ENCODE measurements at places on chromosomes 6 and 20.

DNA sequence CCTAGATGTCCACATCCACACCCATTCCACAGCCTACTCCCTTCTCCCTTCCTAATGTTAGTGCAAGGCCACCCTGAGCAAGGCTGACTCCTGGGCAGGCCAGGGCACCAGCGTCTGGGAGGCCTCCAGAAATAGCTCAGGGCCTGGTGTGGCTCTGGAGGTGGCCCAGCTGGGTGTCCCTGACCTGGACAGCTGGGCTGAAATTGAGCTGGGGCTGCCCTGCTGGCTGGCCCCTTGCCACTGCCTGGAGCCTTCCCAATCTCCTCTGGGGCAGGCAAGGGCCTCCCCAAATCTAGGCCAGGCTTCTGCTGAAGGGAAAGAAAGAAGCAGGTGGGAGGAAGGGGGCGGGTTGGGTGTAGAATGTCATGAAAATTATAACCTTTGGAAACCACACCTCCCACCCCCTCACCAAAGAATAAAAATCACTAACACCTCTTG lies 2.1 kb downstream of the FAM110A start:
- no peak for DNase-seq

DNA sequence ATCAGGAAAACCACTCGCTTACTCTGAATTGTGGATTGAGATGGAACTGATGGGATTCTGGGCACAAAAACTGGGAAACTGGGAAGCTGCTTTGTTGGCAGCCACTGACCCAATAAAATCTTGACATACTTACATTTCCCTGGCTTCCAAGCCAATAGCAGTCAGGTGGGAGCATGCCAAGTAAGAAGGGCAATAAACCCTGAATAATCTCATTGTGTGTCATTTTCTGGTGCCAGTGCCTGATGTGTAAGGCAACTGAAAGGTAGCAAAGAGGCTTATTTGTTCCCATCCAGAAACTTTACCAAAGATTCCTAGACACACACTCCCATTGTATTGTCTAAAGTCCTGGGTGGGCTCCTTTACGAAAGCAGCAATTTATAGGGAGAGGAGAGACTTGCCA lies 93.2 kb downstream of the TBX18 start:
- DNase-seq, result no peak

DNA sequence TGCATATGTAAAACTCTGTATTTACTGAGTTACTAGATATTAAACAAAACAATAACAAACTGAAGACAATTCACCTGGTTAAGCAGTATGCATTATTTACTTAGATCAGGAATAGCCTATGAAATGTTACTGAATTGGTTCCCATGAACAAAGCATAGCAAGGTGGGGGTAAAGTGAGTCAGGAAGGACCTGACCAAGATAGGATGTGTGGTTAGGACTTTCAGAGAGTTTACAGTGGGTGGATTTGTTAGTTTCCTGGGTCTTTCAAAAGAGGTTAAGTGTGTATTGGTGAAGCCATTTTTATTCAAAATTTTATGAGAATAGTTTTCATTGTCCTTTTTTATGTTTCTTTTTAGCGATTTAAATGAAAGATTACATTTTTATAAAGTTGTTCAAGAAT lies 32.9 kb downstream of the TBPL1 start:
- no peak for DNase-seq

- DNase-seq, result no peak
Measured at GRCh38 chr6:28251661-28252008, 434 bp downstream of the ZKSCAN4 start.

GRCh38 chr6:52135217-52135616 lies 47.8 kb upstream of the PKHD1 start:
- no peak for DNase-seq

DNA sequence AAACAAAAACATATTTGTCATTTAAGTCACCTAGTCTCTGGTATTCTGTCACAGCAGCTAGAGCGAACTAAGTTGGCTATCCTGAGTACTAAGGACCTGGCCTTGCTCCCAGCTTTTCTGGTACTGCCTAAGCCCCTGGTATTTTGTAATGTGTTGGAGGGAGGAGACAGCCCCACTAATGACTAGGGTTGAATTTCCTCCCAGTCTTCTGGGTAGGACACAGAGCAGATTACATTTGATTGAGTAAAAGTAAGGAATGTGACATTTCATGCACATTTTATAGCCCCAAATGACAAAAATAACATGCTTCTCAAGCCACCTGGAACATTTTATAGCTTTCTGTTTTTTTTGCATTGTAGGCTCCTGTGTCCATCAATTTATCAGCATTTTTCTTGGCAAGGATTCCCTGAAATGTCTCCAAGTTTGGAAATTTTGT lies 47.9 kb upstream of the DDR1 start:
- no peak for DNase-seq

DNA sequence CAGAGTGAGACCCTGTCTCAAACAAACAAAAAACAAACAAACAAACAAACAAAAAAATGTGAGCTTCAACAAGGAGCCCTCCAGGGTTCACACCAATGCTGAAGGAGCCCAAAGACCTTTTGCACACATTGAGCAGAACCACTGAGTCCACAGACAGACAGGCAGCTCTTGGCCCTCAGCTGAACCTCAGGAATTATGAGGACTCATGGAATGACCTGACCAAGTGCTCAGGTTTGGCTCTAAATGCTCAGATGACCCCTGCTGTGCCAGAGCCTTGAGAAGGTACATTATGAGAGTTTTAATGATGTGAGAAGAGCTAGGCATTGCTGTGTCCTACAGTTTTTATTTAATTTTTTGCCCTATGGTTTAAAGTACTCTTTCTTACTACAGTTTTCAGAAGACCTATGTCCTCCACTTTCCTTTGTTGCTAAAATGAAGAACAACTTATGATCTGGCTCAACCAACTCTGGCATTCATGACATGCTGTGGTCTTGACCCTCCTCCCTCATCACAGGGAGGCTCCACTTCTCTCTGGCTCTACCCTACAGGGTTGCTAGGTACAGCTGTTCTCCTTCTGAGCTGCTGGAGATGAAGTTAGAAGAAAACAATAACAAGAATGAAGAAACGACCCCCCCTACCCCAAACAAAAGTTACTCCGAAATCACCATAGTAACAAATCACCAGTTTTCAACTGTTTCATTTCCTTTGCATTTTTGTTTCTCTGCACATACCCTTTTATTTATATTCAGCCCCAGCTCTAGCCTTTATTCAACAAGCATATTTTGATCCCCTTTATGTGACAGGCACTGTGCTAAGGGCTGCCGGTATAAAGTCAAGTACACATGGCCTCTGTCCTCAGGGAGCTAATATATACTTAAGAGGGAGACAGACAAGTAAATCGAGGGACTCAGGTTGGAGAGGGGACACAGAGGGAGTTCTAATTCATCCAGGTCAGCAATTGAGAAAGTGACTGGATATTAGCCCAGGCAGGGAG lies 128.7 kb upstream of the TRAF3IP2 start:
- DNase-seq, result no peak

DNA sequence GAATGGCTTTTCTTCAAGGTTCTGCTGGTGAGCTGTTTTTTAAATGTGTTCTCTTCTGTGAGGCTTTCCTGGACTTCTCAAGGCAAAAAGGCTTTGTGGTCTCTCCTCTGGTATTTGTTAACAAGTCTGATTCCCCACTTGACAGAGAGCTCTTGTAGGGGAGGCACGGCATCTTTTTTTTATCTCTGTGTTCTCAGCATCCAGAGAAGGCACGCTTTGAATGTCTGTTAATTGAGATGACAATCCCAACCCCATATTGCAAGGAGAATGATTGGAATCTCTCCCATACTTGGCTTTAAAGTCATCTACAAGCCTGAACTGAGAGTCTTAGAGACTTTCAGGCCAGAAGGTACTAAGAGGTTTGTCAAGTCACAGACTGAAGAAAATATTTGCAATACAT lies 22.6 kb downstream of the EDN1 start:
- DNase-seq, result no peak

DNA sequence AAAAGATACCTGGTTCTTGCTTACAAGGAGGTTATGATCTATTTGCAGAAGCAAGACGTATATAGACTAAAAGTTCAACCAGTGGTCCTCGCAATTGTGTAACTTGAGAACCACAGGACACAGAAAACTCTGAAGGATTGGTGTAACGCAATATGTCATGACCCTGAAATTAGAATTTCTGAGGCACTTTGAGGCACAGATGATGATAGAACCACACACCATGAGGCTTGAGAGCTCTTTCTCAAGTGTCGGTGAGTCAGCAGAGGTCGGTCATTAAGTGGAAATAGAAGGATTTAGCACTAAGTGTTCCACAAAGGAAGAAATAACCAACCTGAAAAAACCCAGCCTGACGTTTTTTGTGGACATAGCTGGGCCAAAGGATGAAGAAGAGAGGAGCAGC lies 15.3 kb upstream of the CCN2 start:
- no peak for DNase-seq

DNA sequence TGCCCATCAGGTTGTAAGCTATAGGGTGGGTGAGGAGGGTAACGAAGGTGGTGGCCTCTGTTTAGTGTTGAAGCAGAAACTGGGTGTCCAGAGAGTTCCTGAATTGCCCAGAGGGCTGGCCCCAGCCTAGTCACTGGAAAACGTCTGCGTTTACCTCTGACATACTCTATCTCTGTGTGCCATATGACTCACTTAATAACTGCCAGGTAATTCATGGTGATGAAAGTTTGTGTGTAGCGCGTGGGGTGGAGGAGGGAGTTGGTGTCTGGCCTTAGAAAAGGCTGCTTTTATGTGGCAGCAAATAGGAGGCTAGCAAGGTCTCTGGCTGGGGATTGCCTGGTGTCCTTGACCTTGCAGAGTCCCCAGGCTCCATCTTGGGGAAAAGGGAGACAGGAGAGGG lies 47.3 kb downstream of the SLC35D3 start:
- DNase-seq, result no peak

DNA sequence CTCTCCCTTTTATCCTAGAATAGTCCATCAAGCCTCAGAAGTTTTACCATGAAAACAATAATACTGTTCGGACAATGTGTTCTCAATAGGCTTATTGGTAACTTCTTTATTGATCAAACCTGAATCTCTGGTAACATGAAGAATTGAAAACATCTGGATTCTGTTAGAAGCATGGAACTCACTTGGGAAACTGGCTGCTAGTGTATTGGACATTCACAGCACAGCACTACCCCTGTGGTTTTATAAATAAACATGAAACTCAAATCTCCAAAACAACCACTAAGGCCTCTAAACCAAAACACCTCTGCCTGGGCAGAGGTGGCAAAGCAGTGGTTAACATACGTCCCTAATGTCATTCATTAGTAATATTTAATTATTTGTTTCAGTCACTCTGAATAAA lies 157.6 kb upstream of the KCNQ5 start:
- DNase-seq, result no peak

DNA sequence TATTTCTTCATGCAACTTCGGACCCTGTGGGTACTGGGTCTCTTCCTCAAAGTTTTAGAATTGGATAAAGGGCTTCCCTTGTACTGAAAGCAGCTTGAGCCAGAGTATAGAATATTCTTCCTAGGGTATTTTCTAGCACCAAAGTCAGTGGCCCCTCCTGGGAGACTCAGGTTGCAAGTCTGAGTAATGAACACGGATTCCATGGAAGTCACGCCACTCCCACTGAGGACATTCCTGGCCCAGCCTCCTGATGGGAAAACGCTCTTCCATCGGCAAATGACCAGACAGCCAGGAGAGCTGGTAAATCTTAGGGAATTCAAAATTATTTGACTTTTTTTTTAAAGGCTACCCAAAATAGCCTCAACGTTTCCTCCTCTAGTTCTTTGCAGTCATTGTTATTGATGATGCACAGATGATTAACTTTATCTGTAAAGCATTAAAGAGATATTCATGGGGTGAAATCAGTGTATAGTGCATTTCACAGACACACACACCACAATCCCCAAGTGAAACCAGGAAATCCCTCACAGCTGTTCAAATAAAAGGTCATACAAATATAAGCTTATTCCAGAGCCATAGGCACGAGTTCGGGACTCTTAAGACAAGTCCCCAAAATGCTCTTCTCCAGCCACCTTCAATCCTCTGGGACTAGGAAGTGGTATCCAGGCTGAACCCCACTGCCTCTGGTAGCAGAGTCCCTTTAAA lies 248.8 kb downstream of the SOD2 start:
- no peak for DNase-seq

GRCh38 chr6:28725890-28726348 lies 197.9 kb downstream of the TRIM27 start:
- no peak for DNase-seq

DNA sequence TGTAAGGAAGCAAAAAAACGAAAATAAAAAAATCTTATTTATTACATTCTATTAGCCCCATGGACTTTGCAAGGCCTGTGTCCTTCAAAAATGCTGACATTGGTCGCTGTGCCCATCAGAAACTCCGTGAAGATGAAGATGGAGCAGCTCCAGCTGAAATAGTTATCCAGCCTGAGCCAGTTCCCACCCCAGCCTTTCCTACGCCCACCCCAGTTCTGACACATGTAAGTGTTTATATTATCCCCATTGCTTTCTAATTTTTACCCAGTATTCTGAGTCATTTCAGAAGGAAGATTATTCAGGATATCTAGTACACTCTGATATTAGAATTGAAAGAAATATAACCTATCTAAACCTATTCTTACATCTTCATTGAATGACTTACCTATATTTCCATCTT lies 217.7 kb downstream of the ARHGAP18 start:
- DNase-seq, result no peak

DNA sequence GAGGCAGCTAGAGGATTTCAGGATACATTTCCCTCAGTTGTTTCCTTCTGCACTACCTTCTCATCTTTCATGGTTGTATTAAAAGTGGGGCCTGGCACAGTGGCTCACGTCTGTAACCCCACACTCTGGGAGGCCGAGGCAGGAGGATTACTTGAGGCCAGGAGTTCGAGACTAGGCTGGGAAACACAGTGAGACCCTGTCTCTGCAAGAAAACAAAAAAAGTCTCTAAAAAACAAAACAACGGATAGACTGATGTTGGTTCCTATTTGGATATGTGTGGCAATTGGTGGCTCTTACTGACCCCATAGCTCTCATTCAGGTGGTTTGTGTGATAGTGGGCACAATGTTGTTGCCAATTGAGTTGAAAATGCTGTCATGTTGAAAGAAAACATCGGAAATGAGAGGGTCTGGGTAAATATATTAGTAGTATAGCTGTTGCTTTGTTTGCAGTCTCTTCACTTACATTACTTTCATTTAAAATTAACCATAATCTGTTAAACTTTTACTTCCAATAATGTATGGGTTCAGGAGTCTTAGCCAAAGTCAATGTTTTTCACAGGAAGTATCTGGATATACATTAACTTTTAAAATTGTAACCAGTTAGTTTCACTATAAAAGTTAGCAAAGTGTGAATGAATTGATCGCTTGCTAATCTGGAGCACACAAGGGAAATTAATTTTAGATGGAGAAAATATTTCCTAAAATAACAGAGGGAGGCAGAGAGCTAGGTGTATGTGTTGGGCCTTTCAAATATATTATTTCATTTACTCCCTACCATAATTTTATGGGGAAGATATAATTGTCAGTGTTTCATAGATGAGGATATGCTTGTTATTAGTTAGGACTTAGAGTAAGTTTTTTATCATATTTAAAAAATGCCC lies 31.1 kb downstream of the UTRN start:
- DNase-seq, result no peak

Data from stimulated activated CD4-positive, alpha-beta T cell treated with anti-CD3 and anti-CD28 coated beads, Interleukin-2, amount 100 ng/mL, for 48 hours (primary cell).